ENCODE measurements at places on chromosomes 3 and 15.

DNA sequence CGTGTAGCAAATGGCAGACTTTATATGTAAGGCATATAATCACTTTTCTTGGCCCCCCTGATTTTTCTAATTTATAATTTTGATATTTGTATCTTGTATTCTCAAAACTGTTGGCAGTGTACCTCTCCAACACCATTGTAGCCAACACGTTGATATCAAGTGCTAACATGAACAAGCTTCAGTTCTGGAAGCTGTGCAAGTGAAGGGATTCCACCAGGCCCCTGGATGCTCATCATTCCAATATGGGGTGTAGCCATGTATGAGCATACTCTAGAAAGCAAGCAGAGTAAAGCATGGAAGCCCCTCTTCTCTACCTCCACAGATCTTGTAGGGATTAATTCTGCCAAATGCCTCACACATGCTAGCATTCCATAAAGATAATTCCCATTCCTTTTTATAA lies 211.3 kb downstream of the MYRIP start:
- no peak for DNase-seq

DNA sequence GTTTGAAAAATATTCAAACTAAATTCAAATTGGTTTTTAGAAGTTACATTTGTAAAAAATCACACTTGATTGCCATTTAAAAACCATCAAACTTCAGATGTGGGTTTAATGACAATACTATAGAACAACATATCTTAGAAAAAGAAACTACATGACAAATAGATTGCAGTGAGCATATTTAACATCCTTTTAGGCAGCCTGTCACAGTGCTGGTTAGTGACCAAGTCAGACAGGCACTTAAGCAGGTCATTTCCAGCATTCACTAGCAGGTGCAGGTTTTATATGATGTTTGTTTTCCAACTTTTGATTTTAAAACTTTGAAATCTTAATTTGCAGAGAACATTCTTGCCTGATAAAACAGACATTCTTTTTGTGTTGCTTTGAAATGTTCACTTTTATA lies 115.7 kb downstream of the MBNL1 start:
- no peak for DNase-seq

GRCh38 chr3:87047852-87048251 lies 56.9 kb upstream of the VGLL3 start:
- no peak for DNase-seq

- DNase-seq, result no peak
Measured at GRCh38 chr15:100457201-100457600, 71.5 kb downstream of the CERS3 start.

DNA sequence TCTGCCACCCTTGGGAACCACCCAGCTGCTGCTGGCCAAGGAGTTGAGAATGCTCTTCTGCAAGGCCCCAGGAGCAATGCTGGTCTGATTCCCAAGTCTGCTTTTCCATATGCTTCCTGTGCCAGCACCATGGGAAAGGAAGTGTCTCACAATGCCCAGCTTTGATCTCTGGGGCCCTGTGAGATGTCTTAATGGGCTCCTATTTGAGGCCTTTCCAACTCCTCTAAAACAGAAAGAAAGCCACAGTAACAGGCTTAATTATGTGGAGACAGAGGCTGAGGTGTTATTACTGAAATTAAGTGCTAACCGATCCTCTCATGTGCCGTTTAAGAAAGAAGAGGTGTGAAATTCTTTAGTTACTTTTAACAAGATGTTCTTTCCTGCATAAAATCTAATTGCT lies 4.5 kb downstream of the EOGT start:
- DNase-seq, result peak; percentile 9

GRCh38 chr3:117118604-117119003 lies 409.0 kb downstream of the TUSC7 start:
- DNase-seq, result no peak
